GM04503 (cell line): ENCODE measurements at places on chromosomes 4 and X.

GRCh38 chr4:14855719-14856061 is 146.6 kb upstream of the CPEB2 start:
- DNase-seq = no peak

GRCh38 chrX:118324588-118324987 is 21.3 kb upstream of the WDR44 start:
- DNase-seq = no peak

DNA sequence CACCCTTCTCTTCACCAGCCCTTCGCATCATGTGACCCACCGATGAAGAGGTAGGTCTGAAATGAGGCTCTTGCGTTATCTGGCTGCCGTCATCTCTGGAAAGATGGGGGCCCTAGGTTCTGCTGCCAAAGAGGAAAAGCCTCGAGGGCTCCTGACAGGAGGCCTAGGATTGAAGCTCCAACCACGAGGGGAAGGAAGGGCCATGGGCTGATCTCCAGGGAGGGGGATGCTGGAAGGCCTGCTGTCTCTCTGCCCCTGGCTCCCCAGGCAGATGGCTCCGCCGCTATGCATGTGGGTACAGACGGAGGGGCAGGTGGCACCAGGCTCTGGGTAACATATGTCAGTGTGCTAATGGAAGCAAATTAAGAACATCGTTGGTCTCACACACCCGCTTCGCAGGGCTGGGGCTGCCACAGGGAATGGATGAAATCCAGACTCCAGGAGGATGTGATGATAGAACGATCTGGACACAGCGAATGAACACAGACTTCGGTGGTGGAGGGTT is 44.9 kb downstream of the AFAP1 start:
- no peak for DNase-seq

DNA sequence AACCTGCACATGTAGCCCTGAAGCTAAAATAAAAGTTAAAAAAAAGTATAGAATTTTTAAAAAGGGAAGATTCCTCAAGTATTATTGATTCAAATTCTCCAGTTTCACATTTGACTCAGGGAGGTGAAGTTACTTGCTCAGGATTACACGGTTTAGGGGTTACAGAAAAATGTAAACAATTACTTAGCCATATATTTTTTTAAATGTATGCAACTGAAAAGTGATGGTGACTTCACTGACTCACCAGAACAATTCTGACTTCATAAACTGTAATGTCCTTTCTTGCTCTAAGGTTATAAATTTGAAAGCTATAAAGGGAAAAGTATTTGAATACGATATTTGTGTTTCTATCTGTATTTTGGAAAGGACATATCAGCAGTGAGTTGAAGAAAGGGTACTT is 371.2 kb downstream of the SPRY1 start:
- no peak for DNase-seq
